ENCODE measurements at places on chromosomes 12 and 14. TPM values are rescaled to one million over a fixed set of nuclear protein-coding genes. Genes with fewer than 3 reads are reported as not detected.

GRCh38 chr12:26732005-26732908 is 100.7 kb downstream of the ITPR2 start:
- no peaks in the 10 kb centered on the region for H3K27me3 ChIP-seq
- no peak overlapping the region for H3K4me3 ChIP-seq
- H3K4me1 ChIP-seq: peaks cover 12% of the 10 kb centered on the region
- no peak overlapping the region for H3K27ac ChIP-seq
- DNase-seq: no peak
- H3K36me3 ChIP-seq: no peaks in the 10 kb centered on the region

- H3K4me3 ChIP-seq: no peak overlapping the region
- H3K27ac ChIP-seq: no peak overlapping the region
- H3K4me1 ChIP-seq: peaks cover 4% of the 10 kb centered on the region
- H3K27me3 ChIP-seq: no peaks in the 10 kb centered on the region
- peak; percentile 26 for DNase-seq
Observed at GRCh38 chr14:21748869-21749303, 75.3 kb upstream of the OR4E1 start.

The RASSF3 gene
- total RNA-seq: 104 TPM

- DNase-seq: no peak
- no peaks in the 10 kb centered on the region for H3K4me1 ChIP-seq
- no peak overlapping the region for H3K4me3 ChIP-seq
- H3K36me3 ChIP-seq: no peaks in the 10 kb centered on the region
- no peaks in the 10 kb centered on the region for H3K27me3 ChIP-seq
- no peak overlapping the region for H3K27ac ChIP-seq
Observed at GRCh38 chr14:98210045-98210672, 1061.8 kb downstream of the BCL11B start.

DNA sequence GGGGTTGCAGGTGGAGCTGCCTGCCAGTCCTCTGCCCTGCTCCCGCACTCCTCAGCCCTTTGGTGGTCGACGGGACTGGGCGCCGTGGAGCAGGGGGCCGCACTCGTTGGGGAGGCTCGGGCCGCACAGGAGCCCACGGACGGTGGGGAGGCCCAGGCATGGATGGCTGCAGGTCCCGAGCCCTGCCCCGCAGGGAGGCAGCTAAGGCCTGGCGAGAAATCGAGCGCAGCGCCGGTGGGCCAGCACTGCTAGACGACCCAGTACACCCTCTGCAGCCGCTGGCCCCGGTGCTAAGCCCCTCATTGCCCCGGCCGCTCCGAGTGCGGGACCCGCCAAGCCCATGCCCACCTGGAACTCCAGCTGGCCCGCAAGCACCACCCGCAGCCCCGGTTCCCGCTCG is 221.8 kb downstream of the BTG1 start:
- H3K36me3 ChIP-seq: no peaks in the 10 kb centered on the region
- no peak overlapping the region for H3K4me3 ChIP-seq
- H3K27me3 ChIP-seq: no peaks in the 10 kb centered on the region
- DNase-seq: peak; percentile 75
- peaks cover 8% of the 10 kb centered on the region for H3K4me1 ChIP-seq
- H3K27ac ChIP-seq: no peak overlapping the region

DNA sequence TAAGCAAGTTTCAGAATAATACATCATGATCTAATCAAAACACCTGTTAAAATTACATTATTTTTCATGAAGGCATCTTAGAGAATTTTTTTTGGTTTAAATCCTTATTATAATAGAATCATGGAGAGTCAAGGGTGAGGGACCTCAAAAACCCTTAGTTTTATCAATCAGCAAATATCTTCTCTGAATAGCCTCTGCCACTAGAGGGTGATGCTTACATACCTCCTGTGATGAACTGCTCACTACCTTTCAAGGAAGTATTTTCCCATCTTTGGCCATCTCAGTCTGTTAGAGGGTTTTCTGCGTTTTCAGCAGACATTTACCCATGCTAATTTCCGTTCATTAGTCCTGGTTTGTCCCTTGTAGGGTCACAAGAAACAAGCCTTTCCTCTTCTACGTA is 200.2 kb downstream of the TRHDE start:
- H3K27me3 ChIP-seq: no peaks in the 10 kb centered on the region
- DNase-seq: no peak
- H3K36me3 ChIP-seq: no peaks in the 10 kb centered on the region
- no peak overlapping the region for H3K4me3 ChIP-seq
- no peaks in the 10 kb centered on the region for H3K4me1 ChIP-seq

DNA sequence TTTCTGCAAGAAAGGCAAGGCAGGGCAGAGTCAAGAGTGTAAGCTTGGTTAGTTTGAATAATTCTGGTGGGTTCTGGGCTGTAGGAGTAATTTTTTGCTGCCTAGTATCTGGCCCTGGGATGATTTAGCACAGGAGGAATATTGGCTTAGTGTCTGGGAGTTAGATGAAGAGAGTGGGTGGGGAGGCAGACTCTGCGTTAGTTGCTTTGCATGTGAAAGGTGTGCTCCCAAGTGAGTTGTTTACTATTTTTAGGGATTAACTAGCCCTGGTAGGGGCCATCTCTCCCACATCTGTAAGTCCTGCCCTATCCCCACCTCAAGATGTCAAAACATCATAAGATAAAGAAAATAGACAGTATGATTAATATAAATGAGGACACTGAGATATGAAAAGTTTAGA is 249.7 kb downstream of the LRIG3 start:
- DNase-seq: no peak
- H3K27me3 ChIP-seq: no peaks in the 10 kb centered on the region
- H3K4me3 ChIP-seq: no peak overlapping the region
- H3K36me3 ChIP-seq: no peaks in the 10 kb centered on the region
- H3K27ac ChIP-seq: no peak overlapping the region

The SMOC1 gene
- not detected for total RNA-seq

GRCh38 chr14:76595266-76595665 is 166.0 kb upstream of the VASH1 start:
- no peak overlapping the region for H3K27ac ChIP-seq
- H3K36me3 ChIP-seq: no peaks in the 10 kb centered on the region
- H3K4me1 ChIP-seq: no peaks in the 10 kb centered on the region
- H3K27me3 ChIP-seq: no peaks in the 10 kb centered on the region
- H3K4me3 ChIP-seq: no peak overlapping the region
- DNase-seq: no peak
